Type B pancreatic cell (in vitro differentiated cells): ENCODE measurements at places on chromosomes 1 and 21.
A peak's percentile ranks its signal among the peaks of the same experiment; 100 is the strongest.

DNA sequence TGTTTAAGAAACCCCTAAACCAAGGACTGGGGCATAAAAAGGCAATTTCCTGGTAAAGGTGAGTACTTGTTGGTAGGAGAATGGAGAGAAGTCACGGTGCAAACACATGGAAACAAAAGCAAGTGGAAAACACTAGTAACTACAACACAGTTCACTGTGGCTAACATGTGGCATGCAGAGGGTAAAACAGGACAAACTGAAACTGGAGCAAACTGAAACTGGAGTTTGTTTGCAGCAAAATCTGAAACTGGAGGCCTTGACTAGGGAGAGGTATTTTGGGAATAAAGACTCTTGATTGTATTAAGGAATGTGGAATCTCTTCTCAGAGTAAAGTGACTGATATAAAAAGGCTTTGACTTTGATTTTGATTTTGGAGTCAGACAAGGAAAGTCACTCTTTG lies 376.3 kb upstream of the PRMT6 start:
- peaks cover 13% of the 10 kb centered on the region for H3K4me1 ChIP-seq
- H3K4me3 ChIP-seq = no peak overlapping the region
- H3K27me3 ChIP-seq = no peaks in the 10 kb centered on the region
- H3K27ac ChIP-seq = no peak overlapping the region
- no peak for DNase-seq

- H3K27me3 ChIP-seq = no peaks in the 10 kb centered on the region
- H3K4me1 ChIP-seq = peaks cover 11% of the 10 kb centered on the region
- peak overlapping the region; percentile 70 for H3K27ac ChIP-seq
- peaks cover 4% of the 10 kb centered on the region for H3K36me3 ChIP-seq
These were observed 10.7 kb downstream of the FAM229A start for GRCh38 chr1:32351399-32352238.

GRCh38 chr1:72278461-72278860 lies 3.9 kb downstream of the NEGR1 start:
- peaks cover 7% of the 10 kb centered on the region for H3K4me1 ChIP-seq
- H3K27ac ChIP-seq = no peak overlapping the region
- peaks cover 35% of the 10 kb centered on the region for H3K27me3 ChIP-seq
- DNase-seq = no peak

DNA sequence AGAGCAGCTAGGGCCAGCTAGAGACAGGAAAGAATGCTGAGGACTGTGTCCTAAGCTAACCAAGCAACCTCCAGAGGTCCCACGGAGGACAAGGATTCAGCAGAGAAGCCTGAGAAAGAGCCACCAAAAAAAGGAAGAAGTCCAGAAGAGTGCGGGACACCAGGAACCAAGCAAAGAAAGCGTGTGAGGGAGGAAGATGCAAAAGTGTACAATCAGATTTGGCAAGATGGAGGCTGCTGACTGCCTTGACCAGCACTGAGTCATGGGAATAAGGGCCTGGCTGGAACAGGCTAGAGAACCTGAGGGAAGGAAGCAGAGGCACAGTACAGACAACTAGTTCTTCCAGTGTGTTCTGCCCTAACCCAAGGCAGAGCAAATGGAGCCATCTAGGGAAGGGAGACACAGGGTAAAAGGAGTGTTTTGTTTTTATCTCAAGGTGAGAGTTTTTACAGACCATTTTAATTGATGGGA lies 18.5 kb downstream of the TP53BP2 start:
- peaks cover 40% of the 10 kb centered on the region for H3K4me1 ChIP-seq
- H3K27me3 ChIP-seq = no peaks in the 10 kb centered on the region
- H3K27ac ChIP-seq = peak overlapping the region; percentile 71
- no peak for DNase-seq

DNA sequence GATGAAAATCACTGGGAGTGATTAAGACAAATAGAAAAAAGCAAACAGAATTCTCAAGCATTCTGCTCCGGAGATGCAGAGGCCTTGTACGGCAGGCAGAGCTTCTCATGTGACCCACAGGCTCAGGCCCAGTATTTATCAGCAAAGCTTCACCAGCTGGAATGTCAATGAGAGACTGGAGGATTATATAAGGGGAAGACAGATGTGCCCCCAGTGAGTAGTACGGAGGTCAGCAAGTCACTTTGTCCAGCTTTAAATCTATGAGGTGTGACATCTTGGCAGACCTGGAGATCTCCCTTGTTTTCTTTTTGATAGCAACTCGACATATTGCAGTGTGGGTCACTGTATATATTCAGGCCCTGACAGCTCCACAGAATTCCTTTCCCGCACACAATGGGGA lies 106.8 kb downstream of the HHIPL2 start:
- peak overlapping the region; percentile 39 for H3K27ac ChIP-seq
- no peak for DNase-seq
- H3K36me3 ChIP-seq = no peaks in the 10 kb centered on the region
- peaks cover 18% of the 10 kb centered on the region for H3K4me1 ChIP-seq

DNA sequence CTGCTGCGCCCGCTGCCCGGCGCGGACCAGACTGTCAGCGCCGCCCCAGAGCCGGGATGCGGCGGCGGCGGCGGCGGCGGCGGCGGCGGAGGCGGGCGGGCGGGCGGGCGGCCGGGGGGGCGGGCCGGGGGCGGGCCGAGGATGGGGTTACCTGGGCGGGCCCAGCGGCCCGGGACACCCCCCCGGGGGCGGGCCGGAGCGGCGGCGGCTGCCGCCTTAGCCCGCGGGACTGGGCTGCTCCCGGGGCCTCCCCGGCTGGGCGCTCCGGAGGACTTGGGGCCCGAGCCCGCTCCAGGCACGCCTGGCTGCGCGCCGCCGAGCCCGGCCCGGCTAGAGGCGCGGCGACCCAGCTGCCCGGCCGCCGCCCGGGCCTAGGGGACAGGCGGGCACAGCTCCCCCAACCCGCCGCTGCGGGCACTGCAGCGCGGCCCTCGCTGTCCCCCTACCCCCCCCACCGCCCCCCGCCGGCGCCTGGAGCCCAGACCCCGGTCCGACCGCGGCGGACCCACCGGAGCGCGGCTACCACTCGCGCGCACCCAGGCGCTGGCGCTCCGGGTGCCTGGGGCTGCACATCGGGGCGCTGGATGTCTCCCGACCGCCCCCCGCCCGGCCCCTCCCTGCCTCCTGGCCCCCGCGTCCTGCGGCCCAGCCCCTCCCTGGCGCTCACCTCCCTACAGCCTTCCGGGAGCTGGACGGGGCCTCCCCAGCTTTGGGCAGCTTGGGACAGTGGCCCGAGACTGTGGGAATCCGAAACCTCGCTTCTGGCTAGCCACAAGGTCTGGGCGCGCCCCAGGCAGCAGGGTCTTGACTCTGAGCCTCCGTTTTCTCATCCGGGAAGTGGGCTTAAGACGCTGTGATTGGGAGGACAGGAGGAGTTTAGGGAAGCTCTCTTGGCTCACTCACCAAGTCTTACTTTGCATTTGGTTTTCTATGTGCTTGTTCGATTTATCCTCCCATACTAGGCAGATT lies at the start of gene WNT4:
Gene WNT4 (minus strand): TSS at position 33 of the 969 bp plus-strand sequence. CDS start 175 bp downstream, outside the sequence.
- peaks cover 3% of the 10 kb centered on the region for H3K36me3 ChIP-seq
- DNase-seq = no peak
- H3K27me3 ChIP-seq = peaks cover 55% of the 10 kb centered on the region

DNA sequence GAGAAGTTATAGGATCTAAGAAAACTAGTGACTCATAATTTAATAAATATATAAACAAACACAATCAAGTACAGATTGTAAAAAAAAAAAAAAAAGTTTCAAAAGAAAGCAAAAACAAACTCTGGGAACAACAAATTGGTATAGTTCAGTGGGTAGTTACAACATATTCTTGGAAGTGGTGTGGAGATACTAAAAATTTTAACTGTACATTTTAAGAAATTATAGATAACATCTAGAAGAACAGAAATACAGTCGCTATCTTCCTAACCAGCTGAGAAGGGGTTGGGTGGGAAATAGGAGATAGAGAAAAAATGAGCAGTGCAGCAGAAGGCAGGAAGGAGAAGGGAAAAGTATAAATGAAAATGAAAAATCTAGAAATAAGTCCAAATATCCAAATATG lies 70.5 kb downstream of the LRRC8C start:
- no peaks in the 10 kb centered on the region for H3K27me3 ChIP-seq
- H3K4me3 ChIP-seq = no peak overlapping the region
- H3K36me3 ChIP-seq = peaks cover 5% of the 10 kb centered on the region
- H3K4me1 ChIP-seq = peaks cover 9% of the 10 kb centered on the region

DNA sequence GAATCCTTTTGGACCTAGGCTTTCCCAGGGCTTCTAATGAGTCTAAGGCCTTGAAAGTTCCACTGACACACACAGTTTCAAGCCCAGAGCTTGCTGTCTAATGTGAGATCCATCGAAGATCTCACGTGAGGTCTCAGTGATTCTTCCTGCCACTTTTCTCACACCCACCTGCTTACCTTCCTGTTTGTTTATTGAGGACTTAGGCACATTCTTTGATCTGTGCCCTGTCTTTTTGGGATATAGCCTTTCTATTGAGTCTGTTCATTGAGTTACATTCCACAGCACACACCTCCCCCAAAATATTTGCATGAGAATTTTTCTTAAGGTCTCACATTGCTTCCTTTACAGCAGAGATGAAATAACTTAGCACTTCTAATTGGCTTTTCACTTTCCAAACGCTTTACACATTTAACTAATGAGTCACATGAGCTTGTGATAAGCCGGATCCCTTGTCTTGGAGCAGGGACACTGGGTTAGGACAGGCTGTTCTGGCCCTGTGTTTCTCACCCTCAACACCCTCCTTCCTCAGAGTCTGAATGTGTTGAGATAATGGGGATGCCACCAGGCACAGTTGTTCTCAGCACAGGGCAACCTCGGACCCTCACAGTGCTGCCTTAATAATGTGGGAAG lies 288.3 kb downstream of the TM2D1 start:
- H3K27ac ChIP-seq = no peak overlapping the region
- H3K27me3 ChIP-seq = no peaks in the 10 kb centered on the region
- H3K4me1 ChIP-seq = peaks cover 39% of the 10 kb centered on the region

DNA sequence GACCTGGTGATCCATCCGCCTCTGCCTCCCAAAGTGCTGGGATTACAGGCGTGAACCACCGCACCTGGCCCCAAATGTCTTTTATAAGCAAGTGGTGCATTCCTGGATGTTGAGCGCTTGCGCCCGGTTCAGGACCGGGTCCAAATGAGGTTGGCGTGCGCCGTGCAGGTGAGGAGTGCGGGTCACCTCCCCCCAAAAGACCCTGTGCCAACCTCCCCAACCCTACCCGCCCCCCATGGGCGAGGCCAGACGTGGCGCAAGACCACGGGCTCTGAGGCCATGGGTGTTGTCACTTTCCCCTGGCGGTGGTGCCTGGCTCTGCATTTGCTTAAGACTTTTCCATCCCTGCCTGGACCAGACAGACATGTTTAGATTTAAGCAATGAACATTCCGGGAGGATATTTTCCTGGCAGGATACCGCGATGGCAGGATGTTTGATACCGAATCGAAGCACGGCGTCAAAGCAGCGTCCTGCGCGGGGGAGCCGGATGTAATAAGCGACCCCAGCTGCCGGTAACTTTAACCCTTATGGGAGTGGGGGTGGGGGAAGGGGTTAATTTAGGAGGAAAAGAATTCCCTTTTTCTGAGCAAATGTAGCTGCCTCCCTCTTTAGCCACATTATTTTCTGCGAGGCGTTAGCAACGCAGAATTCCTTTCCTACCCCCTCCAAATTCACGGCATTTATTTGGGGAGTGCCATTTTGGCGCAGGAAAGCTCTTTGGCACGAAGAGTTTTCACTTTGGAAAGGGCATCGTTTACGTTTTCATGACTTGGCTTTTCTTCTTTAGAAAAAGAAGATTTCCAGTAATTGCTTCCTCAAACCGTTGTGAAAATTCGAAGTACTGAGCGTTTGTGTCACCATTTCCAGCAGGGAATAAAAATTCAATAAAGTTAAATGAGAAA lies 27.8 kb upstream of the RNF187 start:
- H3K36me3 ChIP-seq = peaks cover 3% of the 10 kb centered on the region
- peak; percentile 81 for DNase-seq
- peaks cover 40% of the 10 kb centered on the region for H3K27me3 ChIP-seq
- peak overlapping the region; percentile 99 for H3K4me3 ChIP-seq

- DNase-seq = no peak
- H3K27me3 ChIP-seq = peaks cover 18% of the 10 kb centered on the region
- H3K36me3 ChIP-seq = no peaks in the 10 kb centered on the region
- H3K4me3 ChIP-seq = no peak overlapping the region
- H3K27ac ChIP-seq = no peak overlapping the region
These were observed 118.0 kb downstream of the IER5 start for GRCh38 chr1:181206513-181206912.
